ENCODE measurements at places on chromosomes 6 and 20.

DNA sequence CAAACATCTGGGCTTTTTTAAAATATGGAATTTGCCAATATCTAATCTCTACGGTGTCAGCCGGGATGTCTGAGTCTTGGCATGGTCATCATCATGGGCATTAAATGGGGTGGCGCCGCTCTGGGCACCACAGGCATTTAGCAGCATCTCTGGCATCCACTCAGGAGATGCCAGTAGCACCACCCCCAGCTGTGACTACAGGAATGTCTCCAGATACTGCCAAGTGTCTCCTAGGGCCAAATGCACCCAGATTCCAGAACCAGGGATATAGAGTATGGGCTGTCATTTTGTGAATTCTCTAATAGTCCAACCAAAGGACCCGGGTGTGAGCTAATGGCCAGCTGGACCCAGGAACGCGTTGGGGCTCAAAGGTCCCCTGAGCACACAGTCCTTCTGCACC lies 361.0 kb downstream of the TAF4 start:
- no peak for DNase-seq

GRCh38 chr6:16493112-16493511 lies 254.7 kb downstream of the GMPR start:
- DNase-seq = no peak

GRCh38 chr6:28218312-28219248 lies 6.5 kb upstream of the ZSCAN9 start:
- DNase-seq = no peak

DNA sequence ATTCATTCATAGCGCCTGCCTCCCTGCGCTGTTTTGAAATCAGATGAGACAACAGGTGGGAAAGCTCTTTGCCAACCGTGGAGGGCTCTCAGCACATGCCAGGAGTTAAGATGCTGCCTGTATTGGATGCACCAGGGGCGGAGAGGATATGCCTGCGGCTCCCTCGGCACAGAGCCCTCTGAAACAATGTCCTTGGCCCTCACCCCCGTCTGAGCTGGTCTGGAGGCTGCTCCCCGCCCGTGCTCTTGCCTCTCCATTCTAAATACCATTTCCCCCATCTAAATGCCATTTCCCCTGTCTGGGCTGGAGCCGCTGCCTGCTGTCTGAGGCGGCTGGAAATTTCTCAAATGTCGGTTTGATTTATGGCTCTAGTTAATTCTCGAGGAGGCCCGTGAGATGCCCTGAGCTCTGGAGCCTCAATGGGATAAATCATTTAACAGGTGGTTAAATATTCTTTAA lies 50.8 kb upstream of the MLN start:
- DNase-seq = no peak

DNA sequence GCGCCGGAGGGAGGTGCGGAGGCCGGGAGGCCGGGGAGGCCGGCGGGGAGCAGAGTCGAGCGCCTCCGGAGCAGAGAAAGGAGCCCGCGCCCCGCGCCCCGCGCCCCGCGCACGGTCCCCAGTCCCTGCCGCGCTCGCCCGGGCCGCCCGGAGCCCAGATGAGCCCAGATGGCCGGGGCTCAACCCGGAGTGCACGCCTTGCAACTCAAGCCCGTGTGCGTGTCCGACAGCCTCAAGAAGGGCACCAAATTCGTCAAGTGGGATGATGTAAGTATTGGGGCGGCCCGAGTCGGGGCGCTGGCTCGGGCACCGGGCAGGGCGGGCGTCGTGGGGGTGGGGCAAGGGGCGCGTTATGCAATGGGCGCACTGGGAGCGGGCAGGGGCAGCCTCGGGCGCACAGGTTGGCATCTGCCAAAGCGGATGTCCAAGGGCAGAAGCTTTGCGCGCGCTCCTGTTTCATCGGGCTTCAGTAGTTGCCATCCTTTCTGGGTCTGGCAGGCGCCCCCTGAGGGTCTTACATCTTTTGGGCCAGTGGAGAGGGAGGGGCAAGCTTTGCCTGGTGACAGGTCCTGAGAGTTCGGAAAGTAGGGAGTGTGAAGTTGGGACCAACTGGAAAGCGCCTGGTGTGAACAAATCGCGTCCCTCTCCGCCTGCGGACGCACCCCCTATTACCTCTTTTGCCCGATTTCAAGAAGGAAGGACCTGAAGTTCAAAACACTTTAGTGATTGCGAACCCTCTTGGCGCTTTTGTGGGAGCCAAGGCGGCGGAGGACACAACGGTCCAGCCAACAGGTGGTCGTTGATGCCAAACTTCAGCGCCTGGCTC lies 631 bp downstream of the PLCB1 start:
- DNase-seq = no peak

GRCh38 chr6:71496018-71496721 lies 207.6 kb downstream of the OGFRL1 start:
- no peak for DNase-seq

GRCh38 chr6:138824482-138825144 lies 28.7 kb downstream of the ECT2L start:
- DNase-seq = no peak

- no peak for DNase-seq
Measured at GRCh38 chr6:123619156-123619555, 17.6 kb downstream of the TRDN start.

- no peak for DNase-seq
Measured at GRCh38 chr6:2480267-2480966, 235.0 kb upstream of the GMDS start.

- DNase-seq = no peak
Measured at GRCh38 chr6:144219056-144219685, 66.0 kb upstream of the UTRN start.

DNA sequence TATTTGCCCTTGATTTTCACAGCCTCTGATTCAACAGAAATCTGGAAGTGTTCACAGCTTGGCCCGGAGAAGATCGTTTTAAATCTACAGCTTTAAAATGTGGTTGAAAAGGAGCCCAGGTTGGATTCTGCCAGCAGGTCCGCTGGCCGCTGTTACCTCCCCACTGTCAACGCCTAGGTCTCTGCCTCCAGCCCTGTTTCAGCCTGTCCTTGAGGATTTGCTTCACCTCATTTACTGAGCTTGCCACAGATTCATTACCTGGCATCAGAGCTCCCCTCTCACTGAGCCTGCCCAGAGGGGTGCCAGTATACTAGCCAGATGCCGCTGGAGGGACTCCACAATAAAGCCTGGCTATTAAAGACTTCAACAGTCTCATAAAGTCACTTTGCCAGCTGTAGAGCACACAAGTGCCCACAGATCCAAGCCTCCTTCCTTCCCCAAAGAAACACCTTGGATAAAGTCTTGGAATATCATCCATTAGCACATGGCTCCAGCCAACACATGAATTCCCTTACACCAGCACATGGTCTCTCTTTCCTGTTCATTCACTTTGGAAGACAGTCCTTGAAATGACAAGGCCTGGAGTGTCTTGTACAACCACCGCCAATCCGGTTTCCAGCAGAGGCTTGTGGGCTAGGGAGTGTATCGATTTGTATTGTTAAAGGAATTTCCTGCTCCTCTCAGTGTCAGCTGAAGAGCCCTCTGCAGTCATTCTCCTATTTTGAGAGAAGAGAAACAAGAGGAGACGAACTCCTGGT lies 9.5 kb upstream of the NR2E1 start:
- no peak for DNase-seq

- DNase-seq = peak; percentile 96
Measured at GRCh38 chr6:28597217-28597835, 71.6 kb downstream of the GPX5 start.

- no peak for DNase-seq
Measured at GRCh38 chr6:56259234-56260077, 12.1 kb upstream of the COL21A1 start.

DNA sequence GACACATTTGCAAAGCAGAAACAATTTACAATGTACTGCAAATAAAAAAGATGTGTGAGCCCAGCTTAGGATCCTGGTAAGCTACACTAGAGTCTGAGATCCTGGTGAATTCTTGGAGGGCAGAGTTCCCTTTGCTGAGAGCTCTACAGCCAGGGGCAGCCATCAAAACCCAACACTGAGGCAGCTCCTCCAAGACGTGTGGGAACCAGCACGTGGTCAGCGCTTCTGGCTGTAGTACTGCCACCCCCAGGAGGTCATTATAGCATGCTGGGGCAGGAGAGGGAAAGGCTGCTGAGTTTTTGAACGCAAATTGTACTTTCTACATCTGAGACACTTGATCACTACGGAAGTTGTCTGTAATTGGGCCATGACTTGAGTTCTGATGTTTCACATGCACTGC lies 131.5 kb downstream of the INSM1 start:
- no peak for DNase-seq

DNA sequence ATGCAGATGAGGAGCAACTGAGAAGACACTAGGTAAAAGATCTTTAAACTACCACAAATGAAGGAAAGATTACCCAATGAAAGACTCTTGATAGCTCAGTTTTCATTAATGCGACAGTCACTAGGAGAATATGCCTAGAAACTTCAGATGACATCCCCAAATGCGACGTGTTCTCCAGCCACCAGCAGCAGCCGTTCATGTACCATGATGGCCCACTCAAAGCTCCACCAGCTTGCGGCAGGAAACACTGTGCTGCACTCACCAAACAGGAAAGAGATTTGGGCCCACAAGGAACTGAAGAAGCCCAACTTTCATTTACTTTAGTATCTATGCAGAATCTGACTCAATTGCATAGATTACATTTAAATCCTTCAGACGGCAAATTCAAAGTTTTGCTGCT lies 7.5 kb downstream of the DIDO1 start:
- no peak for DNase-seq

GRCh38 chr6:35494161-35494563 lies 2.7 kb downstream of the TEAD3 start:
- DNase-seq = no peak

DNA sequence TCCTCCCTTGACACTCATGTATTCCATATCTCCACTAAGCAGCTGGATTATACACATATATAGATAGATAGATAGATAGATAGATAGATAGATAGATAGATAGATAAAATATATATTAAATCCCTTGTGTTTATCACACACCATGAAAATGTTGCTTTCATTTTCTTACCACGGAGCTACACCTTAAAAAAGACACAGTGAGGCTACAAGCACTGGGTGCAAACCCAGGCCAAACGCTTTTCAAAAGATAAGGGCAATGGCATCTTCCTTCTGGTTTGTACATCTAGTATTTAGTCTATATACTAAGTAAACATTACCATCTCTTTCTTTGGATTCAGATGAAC lies 377.1 kb downstream of the ESR1 start:
- no peak for DNase-seq

DNA sequence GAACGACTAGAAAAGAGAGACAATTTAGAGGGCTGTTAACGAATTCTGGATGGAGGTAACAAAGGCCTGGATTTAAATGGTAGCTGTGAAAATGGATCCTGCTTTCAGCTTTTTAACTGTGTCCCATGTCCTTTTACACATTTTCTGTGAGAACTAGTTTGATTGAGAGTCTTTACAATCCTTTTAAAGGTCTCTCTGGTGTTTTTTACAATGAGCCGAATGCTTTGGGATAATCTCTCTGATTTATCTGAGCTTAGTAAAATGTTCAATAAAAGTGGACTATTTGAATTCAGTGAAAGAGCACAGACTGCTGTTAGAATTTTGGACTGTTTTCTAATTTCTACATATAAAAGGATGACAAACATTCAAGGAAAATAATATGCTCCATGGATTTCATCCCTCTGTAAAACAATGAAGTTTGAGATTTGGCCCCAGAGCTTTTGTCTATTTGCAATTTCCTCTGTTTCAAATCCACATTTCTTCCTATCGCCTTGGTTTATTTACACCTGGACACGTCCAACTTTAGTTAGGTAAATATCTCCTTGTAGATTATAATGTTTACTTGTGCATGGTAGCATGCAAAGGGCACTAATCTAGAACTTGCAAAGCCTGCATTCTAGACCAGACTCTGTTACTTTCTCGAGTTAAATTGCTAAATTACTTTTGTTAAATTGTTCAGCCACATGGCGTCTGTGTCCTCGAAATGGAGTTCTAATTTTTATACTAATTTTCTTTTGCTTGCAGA lies 871.0 kb upstream of the CITED2 start:
- DNase-seq = no peak

DNA sequence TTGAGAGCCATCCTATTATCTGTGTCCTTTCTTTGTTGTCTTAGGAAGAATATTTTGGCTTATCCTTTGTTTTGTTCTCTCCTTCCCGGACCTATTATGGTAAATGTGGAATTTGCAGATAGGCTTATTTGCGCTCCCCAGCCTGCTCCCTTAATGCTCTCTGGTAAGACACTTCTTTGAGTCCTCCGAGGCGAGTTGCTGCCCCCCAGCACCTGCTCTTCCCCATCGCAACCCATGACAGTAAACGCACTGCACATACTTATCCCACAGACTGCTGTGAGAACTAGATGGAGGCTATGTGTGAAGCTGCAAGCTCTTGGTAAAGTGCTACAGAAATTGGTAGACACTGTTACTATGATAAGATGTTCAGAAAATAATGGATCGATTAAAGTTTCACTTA lies 47.0 kb upstream of the ESR1 start:
- DNase-seq = no peak

GRCh38 chr6:15638373-15638772 lies 24.5 kb downstream of the DTNBP1 start:
- no peak for DNase-seq

DNA sequence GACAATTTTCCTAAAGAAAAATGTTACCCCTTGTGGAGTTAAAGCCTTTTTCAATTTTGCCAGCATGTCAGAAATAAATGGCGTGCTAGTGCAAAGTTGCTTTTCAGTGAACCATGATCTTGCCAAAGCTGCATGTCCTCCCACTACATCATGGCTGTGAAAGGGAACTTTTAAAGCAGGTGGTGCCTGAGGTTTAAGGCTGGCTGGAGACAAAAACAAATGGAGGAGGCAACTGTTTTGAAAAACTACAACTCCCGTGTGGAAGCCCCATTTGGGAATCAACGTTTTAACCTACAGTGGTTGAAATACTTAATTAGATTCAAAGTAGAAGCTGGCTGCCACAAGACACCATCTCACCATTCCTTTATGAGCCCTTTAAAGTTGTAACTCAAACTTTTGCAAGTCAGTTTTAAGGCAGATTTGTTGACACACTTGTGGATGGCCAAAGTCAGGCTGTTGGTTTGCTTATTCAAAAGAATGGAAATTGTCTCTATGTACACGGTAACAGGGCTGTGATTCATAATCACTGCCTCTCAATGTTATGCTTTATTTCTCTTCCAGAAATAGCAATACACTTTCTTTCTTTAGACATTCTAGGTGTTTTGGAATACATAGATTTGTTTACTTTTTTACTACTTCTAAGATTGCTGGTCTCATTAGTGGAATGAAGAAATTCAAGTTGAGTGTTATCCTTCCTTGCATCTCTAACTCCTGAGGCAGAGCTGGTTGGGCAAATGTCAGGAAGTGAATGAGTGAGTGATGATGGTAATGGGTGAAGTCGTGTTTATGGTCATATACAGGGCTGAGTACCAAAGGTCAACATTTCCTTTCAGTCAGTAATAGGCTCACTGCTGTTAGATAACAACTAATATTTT lies 196.4 kb upstream of the GMDS start:
- no peak for DNase-seq

DNA sequence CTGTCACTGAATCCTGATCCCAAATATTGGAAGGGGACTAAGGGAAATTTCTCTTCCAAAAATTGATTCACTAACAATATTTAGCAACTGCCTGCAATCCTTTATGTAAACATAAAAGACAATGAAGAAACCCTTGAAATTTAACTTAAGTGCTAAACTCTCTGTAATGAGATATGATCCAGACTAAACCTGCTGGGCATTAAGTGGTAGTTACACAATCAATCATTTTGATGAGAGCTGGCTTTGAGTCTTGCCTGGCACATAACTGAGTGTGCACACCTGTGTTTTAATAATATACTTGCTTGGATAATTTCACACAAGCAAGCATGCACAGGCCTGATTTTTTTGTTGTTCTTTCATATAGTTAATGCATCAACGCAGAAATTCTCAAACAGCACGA lies 9.8 kb upstream of the ZFP64 start:
- no peak for DNase-seq

- no peak for DNase-seq
Measured at GRCh38 chr6:2478200-2478599, 232.8 kb upstream of the GMDS start.
